Panc1 (cell line): ENCODE measurements at places on chromosomes 16 and 17.

DNA sequence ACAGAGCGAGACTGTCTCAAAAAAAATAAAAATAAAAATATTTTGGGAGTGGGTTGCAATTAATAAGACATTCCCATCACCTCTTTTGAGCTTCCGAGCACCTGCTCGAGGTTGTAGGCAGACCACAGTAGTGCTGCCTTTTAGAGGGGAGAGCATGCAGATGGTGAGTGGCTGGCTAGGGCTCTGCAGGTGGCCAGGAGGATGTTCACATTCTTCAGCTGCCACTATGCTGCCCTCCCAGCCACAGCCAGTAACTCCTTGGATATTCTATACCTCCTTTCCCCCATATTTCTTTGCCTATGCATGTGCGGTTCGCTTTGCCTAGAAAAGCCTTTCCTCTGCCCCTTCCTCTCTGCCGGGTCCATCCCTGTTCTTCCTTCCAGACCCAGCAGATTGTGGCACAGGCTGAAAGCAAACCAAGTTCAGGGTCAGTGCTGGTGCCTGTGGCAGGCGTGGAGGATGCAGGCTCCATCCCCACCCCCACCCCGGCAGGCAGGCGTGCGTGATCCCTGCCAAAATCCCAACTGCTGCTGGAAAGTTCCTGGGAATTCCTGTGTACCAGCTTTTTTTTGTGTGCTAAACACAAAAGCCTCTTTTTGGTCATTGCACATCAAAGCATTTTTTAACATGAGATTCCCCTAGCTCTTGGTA lies 33.8 kb upstream of the CMIP start:
- DNase-seq, result no peak
- no peak overlapping the region for H3K27ac ChIP-seq
- peaks cover 30% of the 10 kb centered on the region for H3K4me1 ChIP-seq
- H3K27me3 ChIP-seq, result no peaks in the 10 kb centered on the region

DNA sequence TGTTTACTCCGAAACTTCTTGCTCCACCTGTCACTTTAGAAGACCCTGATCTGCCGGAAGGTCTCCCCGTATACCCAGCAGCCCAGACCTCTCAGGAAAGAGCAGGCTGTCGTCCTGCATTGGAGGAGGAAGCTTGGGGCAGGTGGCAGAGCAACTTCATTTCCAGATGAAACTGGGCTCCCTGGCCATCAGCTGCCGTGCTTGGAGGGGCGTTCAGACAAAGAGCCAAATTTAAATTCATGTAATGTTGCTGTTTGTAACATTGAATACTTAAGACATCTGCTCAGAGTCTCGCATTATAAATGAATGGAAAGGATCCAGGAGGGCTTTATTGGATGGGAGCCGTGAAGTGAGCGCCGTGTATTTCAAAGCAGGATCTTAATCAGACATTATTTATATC lies 628.5 kb downstream of the MAF start:
- no peaks in the 10 kb centered on the region for H3K4me1 ChIP-seq
- no peaks in the 10 kb centered on the region for H3K36me3 ChIP-seq
- H3K4me3 ChIP-seq, result no peak overlapping the region

GRCh38 chr17:81349397-81350319 lies 45.6 kb upstream of the BAHCC1 start:
- H3K4me1 ChIP-seq, result peaks cover 18% of the 10 kb centered on the region
- no peak for DNase-seq
- no peak overlapping the region for H3K4me3 ChIP-seq
- H3K27me3 ChIP-seq, result no peaks in the 10 kb centered on the region
- peaks cover 9% of the 10 kb centered on the region; the same call in 1 of the 2 replicates for H3K36me3 ChIP-seq

GRCh38 chr17:27417596-27418365 lies 38.5 kb upstream of the KSR1 start:
- no peak for DNase-seq
- no peaks in the 10 kb centered on the region; the same call in 1 of the 2 replicates for H3K27me3 ChIP-seq
- H3K4me3 ChIP-seq, result no peak overlapping the region
- H3K36me3 ChIP-seq, result no peaks in the 10 kb centered on the region
- no peaks in the 10 kb centered on the region for H3K4me1 ChIP-seq
